ENCODE measurements at places on chromosomes 11 and 22.

DNA sequence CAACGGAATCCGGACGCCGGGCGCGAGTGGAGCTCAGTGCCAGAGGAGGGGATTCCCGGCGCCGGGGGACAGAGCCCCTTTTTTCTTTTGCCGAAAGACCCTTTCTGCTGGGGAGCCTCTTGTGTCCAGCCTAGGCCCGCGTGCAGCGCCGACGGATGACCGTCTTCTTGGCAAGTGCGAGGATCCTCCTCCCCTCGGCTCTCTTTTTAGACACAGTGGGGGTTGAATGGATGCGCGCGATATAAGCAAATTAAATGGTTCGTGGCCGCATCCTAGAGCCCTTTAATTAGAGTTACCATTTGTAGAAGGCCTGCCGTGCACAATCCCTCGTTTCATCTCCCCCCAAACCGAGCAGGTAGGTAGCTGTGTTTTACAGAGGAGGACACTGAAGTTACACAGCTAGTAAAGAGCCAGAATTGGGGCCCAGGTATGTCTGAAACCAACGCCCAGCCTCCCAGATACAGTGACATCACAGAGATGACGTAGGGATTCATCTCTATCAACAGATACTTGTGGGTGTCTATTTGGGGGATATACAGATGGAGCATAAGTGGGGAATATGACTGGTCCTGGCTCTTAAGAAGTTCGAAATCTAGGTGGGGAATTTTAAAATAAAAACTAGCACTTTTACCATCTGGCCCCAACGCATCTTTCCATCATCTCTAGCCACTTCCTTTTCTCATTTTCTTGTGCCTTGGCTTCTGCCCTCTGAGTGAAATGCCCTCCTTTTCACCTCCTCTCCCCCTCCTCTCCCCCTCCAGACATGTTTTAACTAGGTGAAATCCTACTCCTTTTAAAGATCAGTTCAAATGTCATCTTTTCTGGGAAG is 875 bp downstream of the TCP11L1 start:
- peak; percentile 51 for DNase-seq

DNA sequence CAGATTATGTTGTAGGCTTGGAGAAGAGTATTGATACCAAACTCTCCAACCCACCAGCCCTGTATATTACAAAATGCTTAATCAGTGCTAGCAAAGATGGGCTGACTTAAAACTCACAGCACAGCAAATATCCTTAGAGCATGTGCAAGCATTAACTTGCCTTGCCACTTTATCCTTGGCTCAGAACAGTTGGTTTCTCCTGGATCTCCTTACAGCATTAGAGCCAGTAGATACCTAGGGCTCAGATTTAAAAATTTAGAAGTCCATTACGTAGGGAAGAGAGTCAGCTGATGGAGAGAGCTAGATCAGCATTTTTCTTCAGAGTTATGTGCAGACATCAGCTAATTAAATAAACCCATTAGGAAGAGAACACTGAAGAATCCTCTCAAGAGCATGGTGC is 198.5 kb upstream of the ZBED5 start:
- no peak for DNase-seq

DNA sequence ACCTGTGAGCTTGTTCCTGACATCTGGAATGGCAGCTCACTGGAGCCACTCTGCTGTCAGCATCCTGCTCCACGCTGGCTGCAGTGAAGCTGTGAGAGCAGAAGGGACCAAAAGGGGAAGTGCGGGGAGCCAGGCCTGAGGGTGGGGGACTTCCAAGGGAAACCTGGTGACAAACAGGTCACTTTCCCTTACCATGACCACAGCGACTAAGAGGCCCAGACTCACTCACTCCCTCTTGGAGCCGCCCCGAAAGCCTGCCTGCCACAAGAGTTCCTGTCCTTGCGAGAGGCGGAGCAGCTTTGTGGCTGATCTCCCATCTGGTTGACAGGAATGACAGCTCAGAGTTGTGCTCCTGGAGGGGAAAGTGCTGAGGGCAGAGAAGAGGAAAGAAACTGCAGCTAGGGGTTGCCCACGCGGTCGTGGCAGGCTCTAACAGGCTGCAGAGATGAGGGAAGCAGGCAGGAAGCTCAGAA is 183.8 kb upstream of the NTM start:
- no peak for DNase-seq

DNA sequence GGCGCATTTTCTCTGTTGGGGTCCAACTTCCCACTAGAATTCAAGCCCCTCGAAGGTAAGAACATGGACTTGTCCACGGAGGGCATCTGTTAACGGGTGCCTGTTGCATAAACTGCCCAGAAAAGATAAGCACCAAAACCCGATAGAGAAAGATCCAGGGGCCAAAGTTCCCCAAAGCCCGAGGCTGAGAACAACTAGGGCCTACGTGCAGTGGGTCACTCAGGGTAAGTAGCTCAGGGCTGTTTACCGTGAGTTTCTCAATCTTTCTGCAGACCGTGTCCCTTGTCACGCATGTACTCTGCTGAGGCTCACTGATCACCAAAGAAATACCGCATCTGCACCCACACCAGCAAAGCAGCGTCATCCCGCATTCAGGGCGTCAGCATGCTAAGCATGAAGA is 24.4 kb downstream of the PGA5 start:
- no peak for DNase-seq

GRCh38 chr11:2293984-2294925 is 7.5 kb downstream of the C11orf21 start:
- no peak for DNase-seq

GRCh38 chr11:88414385-88414861 is 76.9 kb upstream of the CTSC start:
- DNase-seq, result peak; percentile 52

DNA sequence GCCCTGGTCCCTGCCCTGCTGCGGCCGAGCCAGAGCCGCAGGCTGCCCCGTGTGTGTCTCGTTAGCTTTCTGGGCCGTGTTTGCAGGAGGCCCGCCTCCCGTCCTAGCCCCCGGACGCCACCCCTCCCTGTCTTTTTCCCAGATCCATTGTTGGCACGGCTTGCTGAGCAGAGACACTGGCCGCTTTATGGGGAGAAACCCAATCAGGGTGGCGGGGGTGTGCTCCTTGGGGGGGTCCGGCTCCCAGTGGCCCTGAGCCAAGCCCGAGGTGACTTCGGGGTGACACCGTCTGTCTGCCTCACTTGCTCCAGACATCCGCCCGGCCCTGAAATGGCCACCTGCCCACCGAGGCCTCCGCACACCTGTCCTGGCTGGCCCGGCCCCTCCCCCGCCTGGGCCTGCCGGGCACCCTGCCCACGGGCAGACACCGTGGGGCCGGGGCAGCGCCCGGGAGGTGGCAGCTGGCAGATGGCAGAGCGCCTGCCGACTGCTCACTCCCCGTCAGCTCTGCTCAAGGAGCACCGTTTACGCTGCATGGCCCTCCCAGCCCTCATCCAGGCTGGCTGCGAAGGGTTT is 43.1 kb upstream of the PPARA start:
- no peak for DNase-seq
